ENCODE measurements at places on chromosomes 2 and 18.

DNA sequence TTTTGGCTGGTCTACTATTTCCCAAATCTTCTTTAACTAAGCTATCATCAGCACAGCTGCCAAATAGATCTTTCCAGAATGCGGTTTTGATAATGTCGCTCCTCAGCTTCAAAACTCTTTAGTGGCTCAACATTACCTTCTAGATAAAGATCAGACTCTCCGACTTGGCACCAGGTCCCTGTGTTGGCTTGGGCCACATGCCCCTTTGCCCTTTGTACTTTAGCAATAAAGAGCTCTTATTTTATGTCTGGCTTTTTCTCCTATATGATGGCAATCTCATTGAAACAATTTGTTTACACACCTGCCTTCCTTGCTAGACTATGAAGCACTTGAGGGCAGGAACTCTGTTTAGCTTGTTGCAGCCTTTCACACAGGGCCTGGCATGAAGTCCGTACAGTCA lies 128.9 kb upstream of the GATA6 start:
- DNase-seq: no peak

GRCh38 chr2:43246641-43247040 lies 20.2 kb upstream of the ZFP36L2 start:
- DNase-seq: no peak

DNA sequence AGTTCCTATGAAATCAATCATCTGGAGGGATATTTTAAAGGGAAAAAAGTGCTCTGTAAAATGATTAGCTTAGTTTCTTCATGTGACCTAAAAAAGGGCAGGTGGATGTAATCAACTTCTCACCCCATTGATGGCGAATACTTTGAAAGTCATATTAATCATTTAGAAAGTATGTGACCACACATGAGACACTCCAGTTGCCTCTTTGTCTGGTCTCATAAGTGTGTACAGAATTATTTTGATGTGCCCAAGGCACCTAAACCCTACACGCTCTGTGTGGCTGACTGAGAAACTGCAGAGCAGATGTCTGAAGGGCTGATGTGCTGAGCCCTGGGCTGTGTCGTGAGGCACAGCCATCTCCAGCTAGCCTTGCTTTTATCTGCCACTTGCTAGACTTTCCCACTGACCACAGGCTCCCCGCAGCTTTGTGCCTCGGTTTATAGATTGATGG lies 26.9 kb downstream of the SGPP2 start:
- DNase-seq: peak; percentile 84

- no peak for DNase-seq
These were observed 1.9 kb downstream of the TCF7L1 start for GRCh38 chr2:85134896-85135659.

DNA sequence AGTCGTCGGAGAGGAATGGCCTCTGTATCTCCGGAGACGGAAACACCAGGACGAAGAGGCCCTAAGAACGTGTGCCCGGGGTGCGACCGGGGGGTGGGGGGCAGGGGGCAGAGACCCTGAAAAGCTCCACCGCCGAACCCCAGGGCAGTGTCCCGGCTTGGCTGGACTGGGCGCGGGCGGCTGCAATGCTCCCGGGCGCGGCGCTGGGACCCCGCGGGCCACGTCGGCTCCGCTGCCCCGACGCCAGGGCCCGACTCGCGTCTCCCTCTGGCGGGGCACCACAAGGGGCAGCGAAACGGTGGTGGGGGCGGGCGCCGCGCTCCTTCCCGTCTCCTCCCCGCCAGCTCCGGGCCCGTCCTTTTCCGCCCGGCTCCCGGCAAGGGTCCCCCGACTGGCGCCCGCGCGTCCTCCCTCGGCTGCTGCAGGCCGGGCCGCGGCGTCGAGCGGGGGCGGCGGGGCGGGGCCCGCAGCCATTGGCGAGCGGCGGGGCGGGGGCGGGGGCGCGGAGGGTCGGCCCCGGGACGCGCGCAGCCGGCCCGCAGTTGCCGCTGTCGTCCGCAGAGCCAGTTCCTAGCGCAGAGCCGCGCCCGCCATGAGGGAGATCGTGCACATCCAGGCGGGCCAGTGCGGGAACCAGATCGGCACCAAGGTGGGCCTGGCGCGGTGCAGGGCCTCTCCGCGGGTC lies at the start of gene TUBB6:
Gene TUBB6 (plus strand): TSS at position 541 of the 685 bp plus-strand sequence. CDS start 52 bp downstream, at position 593.
- peak; percentile 92 for DNase-seq

DNA sequence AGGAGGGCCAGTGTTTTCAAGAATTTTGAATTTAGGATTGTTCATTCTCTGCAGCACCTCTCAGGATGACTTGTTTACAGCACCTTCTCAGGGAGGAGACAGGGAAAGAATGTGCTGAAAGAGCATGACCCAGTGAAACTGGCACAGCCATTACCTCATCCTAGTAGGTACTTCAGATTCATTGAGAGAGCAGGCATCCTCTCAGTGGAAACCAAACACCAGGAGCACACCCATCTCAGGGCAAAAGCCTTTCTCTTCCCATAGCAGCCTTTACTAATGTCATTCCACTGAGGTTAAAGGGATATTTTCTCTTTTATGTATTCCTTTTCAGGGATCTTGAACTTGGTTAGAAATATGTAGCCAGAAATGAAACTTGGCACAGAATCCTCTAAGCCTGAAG lies 2.6 kb downstream of the MAP2 start:
- DNase-seq: peak; percentile 13

All from HCEC 1CT (cell line).